Stimulated activated CD8-positive, alpha-beta memory T cell treated with anti-CD3 and anti-CD28 coated beads, Interleukin-4, amount 100 ng/mL, for 1 hour (primary cell): ENCODE measurements at places on chromosomes 2 and 18.

DNA sequence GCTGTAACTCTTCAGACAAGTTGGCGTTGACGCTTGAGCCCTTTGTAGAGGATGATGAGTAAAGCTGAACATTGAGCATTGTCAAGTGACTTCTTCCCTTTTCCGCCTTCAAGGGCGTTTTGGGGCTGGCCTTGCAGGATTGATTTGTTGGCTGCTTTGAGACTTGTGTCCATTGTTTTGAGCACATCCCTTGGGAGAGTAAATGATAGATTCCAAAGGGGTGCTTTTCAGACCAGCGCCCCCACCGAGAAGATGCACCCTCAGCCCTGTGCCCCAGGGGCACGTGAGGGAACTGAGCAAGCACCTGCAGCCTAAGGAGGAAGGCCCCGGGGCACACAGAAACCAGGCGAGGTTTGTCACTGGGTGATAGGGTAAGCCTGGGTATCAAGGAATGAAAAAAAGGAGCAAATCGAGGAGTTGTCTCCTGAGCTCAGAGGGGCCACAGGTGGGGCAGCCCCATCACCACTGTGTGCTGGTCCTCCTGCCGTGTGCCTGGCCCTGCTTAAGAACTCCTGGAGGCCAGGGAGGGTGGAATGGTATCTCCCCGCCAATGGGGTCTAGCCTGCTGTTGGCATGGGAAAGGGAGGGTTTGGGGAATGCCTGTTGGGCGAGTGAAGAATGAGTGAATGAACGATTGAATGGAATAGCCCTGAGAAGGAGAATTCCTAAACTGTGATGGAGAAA, 64.0 kb downstream of the RAB31 start:
- DNase-seq = no peak

DNA sequence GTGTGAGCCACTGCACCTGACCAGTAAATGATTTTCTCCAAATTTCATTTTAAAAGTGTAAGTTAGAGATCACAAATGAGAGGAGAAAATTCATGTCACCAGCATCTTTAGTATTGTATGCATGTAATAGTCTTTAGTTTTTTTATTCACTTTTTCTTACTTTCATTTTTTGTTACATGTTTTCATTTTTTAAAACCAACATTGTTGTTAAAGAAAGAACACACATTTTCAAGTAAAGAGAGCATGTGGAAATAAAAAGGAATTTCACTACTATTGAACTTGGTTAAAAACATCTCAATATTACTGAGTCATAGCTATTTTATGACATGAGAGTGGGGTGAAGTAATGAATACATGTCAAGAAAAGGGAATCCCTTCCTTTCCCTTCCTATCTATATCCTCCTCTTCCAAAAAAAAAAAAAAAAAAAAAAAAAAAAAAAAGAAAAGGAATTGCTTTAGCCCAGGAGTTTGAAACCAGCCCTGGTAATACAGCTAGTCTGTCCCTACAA, 29.1 kb upstream of the PMAIP1 start:
- DNase-seq = no peak

- no peak for DNase-seq
Observed at GRCh38 chr2:214108598-214108997, 302.3 kb upstream of the VWC2L start.

DNA sequence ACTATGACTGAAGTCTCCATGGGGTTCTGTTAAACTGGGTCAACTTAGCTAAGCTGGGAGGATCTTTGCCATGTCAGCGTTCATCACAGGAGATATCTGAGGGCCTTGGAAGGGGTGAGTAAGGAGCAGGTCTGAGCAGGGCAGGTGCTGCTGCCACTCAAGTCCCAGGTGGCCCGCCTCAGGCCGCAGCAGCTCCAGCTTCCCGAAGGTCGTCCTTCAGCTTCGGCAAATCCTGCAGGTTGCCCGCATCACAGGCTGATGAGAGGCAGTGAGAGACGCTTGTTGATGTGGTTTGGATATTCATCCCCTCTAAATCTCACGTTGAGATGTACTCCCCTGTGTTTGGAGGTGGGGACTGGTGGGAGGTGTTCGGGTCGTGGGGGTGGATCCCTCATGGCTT, 166.6 kb downstream of the VAPA start:
- no peak for DNase-seq

DNA sequence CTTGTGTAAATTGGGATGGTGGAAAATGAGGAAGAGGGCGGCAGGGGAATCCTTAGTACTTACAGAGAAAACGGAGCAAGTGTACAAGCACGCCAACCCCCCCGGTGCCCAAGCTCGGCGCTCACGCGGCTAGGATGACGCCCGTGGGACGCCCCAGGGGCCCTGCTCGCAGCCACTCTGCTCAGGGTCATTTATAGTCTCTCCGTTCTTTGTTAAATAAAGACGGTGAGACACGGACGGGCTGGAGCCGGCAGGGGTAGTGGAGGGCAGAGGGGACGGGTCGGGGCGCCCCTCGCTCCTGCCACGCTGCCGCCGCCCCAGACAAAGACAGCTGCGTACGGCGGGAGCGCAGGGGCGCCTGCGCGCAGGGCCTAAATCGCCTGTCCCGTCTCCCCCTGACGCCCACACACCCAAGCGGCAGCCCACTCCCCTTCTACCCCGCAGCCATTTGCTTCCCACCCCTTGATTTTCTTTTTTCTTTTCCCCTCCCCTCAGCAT, 37.8 kb downstream of the PCBP1 start:
- DNase-seq = no peak

DNA sequence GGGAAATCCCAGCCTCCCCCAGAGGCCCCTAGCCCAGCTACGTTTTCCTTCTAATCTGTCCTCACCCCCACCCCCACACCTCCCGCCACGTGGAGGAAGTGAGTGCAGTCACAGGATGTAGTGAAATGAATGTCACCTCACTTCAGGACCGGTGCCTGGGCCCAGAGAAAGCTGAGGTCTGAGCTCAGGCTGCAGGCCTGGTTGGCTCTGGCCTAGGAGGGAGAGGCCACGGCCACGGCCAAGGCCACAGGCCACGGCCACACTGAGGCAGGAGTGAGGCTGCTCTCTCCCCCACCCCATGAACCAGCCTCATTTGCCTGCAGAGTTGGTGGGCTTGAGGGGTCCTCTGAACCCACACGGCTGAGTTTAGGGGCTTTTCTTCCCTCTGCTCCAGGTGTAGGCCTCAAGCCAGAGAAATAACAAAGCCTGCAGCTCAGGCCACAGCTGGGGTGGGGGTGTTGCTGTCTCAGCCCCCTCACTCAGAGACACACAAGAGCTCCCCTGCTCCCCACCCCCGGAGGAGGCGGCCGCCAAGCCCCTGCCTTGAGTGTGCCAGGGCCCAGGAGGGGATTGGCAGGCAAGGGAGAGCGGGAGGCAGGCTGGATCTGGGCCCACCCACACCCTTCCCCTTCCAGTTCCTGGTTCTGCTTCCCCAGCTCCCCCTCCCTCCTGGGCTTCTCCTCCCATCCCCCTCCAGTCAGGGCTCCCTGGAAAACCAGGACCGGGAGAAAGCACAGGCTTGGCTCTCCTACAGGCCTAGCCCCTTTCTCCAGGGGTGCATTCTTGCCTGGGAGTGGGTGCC, 27.0 kb downstream of the DNMT3A start:
- DNase-seq = peak; percentile 47

DNA sequence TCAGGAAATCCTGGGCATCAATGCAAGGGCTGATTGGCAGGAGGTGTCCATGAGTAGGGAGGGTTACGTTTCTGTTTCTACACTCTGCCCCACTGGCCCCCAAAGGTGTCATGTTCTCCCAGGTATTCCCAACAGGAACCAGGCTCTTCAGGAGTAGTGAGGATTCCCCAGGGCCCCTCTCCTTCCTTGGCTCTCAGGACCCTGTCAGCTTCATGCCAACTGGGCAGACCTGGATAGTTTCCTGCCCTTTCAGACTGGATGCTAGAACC, 480.6 kb upstream of the HS6ST1 start:
- no peak for DNase-seq

DNA sequence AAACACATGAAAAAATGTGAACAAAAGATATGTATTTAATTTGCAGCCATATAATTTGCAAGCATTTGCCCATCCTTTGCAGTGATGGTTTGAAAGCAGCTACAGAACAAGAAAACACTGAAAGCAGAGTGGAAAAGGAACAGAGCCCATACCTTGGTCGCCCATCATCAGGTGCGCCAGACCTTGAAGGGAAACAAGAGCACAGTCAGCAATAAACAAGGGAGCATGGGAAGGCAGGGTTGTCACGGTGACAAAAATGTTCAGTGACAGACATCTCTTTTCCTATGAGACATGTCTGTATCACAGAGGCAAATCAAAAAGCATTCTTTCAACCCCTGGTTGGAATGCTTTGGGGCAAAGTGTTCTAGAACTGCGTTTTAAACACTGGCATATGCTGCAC, 109.4 kb downstream of the NRXN1 start:
- no peak for DNase-seq

DNA sequence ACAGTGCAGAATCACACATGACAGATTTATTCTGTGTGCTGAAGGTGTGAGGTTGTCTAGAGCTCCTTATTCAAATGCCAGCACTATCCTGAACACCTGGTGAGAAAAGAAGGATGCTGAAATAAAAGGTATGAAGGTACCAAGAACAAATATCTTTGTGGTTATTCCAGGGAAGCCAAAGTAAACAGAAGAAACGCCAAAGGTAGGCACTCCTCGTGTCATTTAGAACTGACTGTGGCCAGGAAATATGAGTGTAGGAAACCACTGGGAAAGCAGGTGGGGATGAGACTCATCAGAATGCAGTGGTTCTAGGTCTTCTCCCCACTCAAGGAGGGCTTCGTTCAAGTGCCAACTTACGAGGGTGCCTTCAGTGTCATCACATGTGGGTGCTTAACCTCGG, 80.8 kb downstream of the KIF5C start:
- DNase-seq = no peak

GRCh38 chr18:2692508-2692907, 37.0 kb downstream of the SMCHD1 start:
- no peak for DNase-seq

- DNase-seq = no peak
Observed at GRCh38 chr18:60794802-60795201, 422.2 kb upstream of the MC4R start.

DNA sequence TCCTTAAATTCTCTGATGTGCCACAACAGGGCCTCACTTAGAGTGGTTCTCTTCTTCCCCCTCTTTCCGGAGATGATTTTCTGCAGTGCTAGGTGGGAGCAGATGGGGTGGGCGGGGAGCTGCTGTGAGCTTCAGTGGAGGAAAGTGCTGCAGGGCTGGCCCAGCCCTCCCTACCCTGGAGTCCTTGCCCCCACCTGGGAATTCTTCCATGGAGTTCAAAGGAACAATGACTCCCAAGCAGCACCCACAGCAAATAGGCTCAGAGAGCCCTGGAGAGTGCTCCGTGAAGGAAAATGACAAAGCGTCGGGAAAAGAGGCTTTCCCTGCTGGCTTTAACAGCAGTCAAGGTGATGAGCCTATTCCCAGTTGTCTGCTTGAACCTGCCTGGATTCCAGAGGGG, 28.8 kb downstream of the LOXHD1 start:
- no peak for DNase-seq

DNA sequence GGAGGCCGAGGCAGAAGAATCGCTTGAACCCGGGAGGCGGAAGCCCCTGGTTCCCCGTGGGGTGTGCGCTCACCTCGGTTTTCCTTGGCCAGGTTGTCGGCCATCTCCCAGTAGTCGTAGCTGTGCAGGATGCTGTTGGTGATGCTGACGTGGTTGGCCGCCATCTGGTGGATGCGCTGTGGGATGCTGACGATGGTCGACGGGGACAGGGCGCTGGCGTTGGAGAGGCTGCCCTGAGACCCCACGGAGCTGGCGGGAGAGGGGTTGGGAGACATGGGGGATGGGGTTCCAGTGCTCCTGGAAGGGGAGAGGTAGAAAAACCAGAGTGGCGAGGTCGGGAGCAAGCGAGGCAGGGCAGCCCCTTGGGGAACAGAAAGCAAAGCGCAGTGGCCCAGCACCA, 64.4 kb upstream of the REV1 start:
- DNase-seq = no peak

GRCh38 chr2:20224716-20225293, at the start of gene SDC1:
Gene SDC1 (minus strand): TSS chr2:20225130. CDS start chr2:20224867, 263 bp downstream.
- no peak for DNase-seq

GRCh38 chr2:217846321-217846743, 156.5 kb downstream of the TNS1 start:
- DNase-seq = no peak

GRCh38 chr18:76169733-76170132, 325.3 kb downstream of the ZNF516 start:
- no peak for DNase-seq

DNA sequence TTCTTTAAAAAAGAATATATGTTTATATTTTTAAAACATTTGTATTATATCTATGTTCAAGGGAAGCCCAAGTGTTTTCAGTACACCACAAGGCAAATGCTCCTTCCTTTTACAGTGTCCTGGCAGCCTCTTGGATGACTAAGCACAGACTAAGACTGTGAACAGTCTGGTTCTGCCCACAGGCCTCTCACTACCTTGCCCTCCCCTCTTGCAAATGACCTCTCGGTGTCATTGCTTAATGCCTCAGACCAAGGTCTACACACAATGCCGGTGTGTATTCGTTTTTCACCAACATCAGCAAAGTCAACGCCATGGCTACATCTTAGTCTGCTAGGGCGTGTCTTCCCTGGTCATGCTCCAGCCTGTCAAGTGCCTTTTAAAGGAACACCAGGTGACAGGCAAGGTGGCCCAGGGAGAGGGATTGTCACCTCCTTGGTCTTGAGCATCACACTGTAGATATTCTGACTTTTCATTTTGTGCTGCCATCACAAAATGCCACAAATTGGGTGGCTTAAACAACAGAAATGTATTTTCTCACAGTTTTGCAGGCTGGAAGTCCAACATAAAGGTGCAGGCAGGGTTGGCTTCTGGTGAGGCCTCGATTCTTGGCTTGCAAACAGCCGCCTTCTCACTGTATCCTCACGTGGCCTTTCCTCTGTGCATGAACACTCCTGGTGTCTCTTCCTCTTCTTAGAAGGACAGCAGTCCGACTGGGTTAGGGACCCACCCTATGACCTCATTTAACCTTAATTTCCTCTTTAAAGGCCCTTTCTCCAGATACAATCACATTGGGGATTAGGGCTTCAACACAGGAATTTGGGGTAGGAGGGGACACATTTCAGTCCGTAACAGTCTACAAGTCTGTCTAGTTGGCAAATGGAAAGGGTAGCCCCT, 266.5 kb downstream of the KLHL29 start:
- DNase-seq = no peak

DNA sequence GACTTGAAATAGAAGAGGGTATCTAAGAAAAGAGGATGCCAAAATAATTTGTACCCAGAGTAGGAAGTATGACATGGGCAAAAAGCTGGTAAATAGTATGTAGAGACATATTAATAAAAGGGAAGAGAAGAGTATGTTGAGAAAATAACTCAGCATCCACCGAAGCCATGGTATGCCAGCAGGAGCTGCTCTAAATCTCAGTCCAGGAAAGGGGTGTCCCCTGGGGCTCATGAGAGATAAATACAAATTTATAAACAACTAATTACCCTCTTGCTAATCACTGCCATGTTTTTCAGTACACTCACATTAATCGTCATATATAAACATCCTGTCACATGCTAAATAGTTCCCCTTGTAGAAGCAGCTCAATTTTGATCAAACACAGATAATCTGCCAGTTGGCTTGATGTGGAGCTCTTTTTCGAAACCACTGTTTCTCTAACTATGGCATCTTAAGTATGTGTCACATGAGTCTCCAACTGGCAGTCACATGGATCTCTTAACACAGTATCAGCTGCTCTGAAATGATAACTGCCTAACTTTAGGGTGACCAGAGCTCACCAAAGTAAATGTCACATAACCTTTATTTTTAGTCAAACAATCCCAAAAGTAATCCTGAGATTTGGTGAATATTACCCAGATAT, 31.9 kb downstream of the EXOC6B start:
- DNase-seq = no peak
